Effector CD4-positive, alpha-beta T cell (primary cell): ENCODE measurements at places on chromosomes 2 and 18.

GRCh38 chr2:147325990-147326389 is 518.8 kb upstream of the ACVR2A start:
- DNase-seq = no peak

DNA sequence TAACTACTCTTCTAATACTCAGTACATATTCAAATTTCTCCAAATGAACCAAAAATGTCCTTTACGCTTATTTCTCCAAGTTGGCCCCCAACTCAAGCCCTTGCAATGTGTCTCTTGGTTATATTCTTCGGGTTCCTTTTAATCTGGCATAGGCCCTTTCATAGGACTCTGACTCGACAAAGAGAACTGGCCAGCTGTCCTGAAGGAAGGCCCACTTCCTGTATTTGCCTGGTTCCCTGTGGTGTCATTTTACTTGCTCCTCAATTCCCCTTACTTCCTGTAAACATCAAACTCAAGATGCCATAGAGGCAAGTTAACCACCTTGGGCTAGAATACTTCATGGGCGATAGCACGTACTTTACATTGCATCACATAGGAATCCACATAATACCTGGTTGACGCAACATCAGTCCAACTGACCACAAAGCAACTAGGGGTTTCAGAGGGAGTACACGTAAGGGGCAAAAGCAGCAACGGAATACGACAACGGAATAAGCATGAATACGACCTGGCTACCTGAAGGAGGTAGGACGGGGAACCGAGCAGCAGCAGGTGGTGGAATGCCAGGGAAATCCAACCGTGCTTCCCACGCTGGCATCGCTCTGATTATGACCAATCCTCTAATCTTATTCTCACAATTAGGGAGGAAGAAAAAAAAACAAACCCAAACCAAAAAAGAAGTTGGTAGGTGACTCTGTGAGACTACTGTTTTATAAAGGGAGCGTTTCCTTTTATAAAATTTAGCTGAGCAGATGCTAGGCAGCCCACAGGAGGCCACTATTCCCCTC is 823 bp upstream of the GORASP2 start:
- DNase-seq = no peak

GRCh38 chr2:48694149-48694548 is 61.4 kb downstream of the LHCGR start:
- DNase-seq = no peak

GRCh38 chr18:8602040-8602439 is 7.2 kb upstream of the RAB12 start:
- no peak for DNase-seq

DNA sequence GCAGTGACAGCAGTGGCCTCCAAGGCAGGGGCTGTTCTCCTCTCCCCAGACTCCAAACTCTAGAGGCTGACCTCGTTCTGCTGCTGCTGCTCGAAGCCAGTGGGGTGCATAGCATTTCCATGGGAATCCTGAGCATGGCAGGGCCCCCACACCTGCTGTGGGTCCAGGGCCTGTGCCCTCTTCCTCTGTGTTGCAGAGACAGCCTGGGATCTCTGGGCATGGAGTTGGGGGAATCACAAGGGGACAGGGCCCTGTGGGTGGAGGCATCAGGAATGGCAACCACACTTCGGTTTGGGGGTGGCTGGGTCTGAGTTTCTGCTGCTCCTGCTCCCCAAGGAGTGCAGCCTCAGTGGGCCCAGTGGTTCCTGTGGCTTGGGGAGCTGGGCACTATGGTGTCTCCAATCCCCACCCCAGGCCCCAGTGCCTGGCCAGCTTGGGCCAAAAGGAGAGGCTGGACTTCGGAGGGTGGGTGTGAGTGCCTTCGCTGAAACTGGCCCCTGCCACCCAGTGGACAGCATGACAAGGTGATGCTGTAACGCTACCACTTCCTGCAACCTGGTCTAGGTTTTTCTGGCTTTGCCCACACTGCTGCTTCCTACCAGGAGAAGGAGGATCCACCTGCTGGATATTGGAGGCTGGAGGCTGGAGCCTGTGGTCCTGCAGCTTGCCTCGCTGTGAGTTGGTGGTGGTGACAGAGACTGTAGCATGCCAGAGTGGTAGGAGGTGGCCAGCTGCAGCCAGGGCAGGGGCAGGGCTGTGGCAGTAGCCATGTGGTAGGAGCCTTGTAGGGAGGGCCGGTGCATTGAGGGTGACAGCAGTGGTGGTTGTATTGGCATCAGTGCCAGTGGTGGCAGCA is 56.6 kb downstream of the SOWAHC start:
- DNase-seq = no peak
